ENCODE measurements at places on chromosomes 2 and 18.
A peak's percentile ranks its signal among the peaks of the same experiment; 100 is the strongest.

GRCh38 chr2:715038-715437, 37.8 kb upstream of the TMEM18 start:
- no peak for DNase-seq

GRCh38 chr18:62778976-62779869, 63.9 kb downstream of the PHLPP1 start:
- DNase-seq: peak; percentile 22

DNA sequence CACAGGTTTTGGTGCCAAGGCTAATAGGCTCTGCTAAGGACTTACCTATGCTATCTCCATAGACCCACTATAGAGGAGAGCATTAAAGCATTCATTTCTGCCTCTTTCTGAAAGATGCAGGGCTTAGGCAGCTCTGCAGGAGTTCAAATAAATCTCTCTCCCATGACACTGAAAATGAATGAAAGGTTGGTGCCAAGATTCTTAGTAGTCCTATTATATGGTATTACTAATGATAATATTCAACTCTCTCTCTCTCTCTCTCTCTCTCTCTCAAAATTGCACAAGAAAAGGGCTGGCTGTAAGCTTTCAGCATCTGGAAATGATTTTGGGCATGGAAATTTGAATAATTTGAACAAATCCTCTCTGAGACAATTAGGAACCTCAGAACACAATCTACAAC, 433.7 kb downstream of the MBD2 start:
- DNase-seq: no peak

GRCh38 chr2:215365184-215365658, 53.4 kb downstream of the ATIC start:
- DNase-seq: no peak

DNA sequence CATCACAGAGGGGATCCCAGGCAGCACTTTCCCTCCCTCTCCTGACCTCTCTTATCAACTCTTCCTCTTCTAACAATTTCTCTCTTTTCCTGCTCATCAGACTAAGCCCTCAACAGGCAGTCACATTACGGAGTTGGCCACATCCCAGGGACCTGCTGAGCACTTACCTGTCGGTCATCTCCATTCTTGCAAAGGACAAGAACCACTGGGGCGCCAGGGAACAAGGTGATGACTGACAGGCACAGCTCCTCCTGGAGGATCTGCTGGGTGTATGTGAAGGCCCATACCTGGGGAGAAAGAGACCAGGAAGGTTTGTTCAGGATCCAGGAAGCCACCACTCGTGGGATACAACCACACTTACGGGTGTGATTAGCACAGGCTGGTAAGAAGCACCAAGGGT, 104.8 kb upstream of the CAPN13 start:
- DNase-seq: no peak

DNA sequence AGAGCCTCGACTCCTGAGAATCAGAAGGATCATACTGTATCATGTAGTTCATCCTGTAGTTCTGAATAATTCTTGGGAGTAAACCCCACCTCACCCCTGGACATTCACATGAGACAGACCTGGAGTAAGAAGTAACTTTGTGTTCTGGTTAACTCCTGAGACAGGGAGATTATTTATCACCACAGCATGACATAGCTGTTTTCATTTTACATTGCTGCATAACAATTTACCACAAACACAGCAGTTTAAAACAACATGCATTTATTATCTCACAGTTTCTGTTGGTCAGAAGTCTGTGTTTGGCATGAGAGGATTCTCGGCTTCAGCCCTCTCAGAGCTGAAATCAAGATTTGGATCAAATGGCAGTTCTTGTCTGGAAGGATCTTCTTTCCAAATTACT, 855.8 kb upstream of the FANCL start:
- DNase-seq: no peak

DNA sequence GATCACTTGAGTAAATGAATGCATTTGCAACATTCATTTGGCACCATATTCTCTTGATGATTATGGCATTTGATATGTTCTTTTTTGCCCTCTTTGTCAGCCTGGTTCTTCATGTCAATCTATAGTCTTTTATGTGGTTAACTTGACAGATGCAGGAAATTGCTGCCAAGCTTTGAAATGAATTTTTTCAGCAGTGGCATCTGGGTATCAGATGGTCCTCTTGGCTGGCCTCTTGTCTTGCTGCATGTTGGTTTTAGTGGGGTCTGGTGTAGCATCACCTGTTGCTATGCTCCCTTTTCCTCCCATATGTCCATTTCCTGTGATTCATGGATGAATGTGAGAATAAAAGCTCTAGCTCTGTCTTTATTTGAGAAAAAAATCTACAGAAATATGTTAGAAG, 119.9 kb downstream of the DPP4 start:
- DNase-seq: no peak

- peak; percentile 11 for DNase-seq
Observed at GRCh38 chr2:85436836-85437487, 18.4 kb downstream of the SH2D6 start.

DNA sequence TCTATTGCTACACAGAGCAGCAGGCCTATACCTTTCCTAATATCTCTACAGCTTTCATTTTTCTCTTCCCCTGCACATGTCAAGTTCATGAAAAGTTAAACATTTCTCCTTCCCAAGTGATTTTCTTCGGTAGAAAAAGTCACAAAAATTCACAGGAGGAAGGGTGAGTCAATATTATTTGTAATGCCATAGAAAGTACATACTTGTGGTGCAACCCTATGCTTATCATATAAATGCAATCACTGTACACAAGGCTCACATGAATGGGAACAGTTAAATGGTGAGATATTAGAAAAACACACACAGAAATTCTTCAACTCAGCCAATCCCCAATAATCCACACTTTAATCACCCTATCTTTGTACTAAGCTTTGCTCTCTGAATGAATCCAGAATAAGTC, 651.6 kb downstream of the LRRTM4 start:
- no peak for DNase-seq
